ENCODE measurements at places on chromosomes 12 and 14. TPM values are rescaled to one million over a fixed set of nuclear protein-coding genes. Genes with fewer than 3 reads are reported as not detected.
A peak's percentile ranks its signal among the peaks of the same experiment; 100 is the strongest.

DNA sequence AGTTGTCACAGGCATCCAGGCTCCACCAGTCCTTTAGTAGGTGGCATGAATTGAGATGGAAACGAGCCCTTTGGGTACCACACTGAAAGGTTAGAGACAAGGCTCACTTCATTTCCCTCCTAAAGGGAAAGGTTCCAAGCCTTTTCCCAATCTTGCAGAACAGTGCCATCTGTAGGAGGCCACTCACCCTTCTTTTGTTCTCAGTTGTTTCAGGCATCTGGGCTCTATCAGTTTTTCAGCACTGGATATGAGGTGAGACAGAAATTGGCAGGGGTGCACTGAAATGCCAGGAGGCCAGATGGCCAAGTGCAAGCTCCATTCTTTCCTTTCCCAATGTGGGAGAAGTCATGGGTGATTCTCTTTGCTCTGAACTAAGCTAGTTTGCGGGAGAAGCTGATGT is 15.2 kb downstream of the FBXO33 start:
- no peak for DNase-seq

GRCh38 chr14:80124794-80125193 is 86.5 kb downstream of the DIO2 start:
- no peak for DNase-seq

DNA sequence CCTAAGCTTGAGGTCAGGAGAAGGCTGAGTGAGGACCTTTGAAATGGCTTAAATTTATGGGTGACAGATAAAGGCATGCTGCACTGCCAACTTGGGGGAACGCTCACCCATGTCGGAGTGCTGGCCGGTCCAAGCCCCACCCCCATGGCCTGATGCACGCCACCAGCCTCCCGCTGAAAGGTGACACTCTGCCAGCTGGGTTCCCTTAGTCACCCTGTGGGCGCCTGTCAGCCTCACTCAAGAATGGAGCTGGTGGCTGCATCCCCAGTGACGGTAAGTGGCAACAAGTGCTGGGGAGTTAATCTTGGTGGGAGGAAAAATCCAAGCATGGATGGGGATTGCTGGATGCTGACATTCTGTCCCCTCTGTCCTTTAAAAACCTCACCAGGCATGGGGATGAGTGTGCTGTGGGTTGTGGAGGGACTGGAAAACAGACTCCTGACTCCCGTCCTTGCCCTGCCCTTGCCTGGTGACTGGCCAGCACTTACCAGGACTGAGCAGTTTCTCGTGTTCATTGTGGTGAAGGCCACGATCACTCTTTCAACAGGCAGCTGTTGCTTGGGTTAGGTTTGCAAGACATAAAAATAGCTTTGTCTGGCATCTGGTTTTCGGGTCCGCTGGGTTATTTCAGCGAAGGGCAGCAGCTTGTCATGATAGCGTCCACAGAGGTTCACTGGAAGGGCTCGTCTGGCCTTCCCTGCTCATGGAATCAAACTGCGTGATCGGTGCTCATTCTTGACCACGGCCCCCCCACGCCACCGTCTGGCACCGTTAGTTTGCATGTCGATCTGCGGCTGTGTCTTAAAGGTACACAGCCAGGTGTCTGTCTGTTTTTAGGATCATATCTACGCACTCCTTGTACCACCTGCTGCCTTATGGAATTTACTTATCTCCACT is 15.0 kb downstream of the ACACB start:
- peak; percentile 88 for DNase-seq

The PCNX4 gene
- total RNA-seq, result 23.2 TPM

The RASSF8 gene
- 22.9 TPM for total RNA-seq

The RNASE8 gene
- total RNA-seq, result not detected

DNA sequence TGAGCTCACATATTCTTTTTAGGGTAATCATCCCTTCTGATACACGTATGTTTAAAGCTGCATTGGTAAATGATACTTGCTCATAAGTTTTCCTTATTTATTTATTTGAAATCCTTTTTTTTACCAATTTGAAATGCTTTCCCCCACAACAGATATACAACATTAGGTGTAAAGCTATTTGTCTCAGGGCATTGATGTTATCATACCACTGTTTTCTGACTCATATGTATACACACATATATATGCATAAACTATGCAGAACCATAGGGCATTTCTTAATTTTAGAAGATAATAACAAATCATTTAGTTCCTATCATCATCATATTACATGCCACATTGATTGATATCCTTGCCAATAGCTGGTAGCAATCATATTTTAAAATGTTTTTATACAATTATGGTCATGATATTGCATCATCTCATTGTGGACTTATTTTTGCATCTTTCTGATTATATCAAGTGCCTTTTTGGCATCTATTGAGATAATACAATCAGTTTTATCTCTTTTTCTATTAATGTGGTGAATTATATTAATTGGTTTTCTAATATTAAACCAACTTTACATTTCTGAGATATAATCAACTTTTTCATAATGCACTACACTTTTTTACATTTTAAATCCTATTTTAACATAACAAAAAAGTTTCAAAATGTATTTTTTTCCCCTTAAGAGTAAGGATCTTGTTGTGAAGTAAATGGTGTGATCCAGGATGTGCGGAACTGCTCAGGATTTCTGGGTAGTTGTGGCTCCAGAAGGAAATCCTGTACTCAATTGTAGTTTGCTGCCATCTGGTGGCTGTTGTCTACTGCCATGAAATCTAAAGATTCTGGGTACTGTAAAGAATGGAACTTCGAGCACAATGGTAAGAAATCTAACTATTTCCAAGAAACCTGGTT is 16.7 kb downstream of the OR9K2 start:
- DNase-seq, result no peak

The DIO2 gene
- total RNA-seq, result 7.2 TPM

The ACOT6 gene
- not detected for total RNA-seq

GRCh38 chr14:48614003-48614402 is 938.6 kb upstream of the MDGA2 start:
- no peak for DNase-seq

DNA sequence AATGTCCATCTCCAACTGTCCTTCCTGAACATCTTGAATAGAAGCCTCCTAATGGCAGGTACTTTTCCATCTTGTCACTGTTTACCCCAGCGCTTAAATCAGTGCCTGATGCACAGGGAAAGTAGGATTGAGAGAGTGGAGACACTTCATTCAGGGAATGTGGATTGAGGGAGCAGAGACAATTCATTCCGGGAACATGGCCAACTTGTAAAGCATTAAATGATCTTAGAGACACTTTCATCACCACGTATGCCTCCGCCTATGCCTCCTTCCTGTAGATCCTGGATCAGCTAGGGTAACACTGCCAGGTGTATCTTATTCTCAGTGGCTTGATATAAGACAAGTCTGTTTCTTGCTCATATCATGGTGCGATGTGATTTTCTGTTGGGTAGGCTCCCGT is 67.6 kb upstream of the CSRP2 start:
- no peak for DNase-seq

DNA sequence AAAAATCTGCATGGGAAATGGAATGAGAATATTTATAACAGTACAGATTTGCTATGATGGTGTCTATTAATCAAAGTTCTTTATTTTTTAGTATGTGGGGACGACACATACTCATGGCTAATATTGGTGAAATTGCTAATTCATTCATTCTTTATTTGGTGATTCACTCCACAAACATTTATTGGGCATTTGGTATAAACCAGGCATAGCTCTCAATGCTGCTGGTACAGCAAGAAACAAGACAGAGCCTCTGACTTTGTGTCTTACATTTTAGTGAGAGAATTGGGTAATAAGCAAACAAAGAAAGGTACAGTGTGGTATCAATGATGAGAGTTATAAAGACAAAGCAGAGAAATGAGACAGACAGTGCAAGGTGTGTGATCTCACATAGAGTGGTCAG is 129.5 kb downstream of the RGS6 start:
- no peak for DNase-seq

- DNase-seq, result no peak
These were observed 3.9 kb downstream of the IFNG-AS1 start for GRCh38 chr12:67993143-67993542.

The CAPZA3 gene
- not detected for total RNA-seq

- DNase-seq, result no peak
These were observed 188.7 kb upstream of the IGF1 start for GRCh38 chr12:102669056-102669455.

The EEF1AKMT3 gene
- 1.6 TPM for total RNA-seq

DNA sequence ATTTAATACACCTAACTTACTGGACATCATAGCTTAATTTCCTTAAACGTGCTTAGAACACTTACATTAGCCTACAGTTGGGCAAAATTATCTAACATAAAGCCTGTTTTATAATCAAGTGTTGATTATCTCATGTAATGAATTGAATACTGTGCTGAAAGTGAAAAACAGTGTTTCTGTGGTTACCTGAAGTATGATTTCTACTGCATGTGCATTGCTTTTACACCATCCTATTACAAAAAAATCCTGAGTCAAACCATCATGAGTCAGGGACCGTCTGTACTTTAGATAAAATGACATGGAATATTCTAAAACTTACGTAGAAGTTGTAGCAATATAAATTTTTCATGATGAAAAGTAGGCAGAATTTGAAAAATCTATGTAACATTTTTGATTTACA is 32.8 kb downstream of the TBC1D15 start:
- no peak for DNase-seq

DNA sequence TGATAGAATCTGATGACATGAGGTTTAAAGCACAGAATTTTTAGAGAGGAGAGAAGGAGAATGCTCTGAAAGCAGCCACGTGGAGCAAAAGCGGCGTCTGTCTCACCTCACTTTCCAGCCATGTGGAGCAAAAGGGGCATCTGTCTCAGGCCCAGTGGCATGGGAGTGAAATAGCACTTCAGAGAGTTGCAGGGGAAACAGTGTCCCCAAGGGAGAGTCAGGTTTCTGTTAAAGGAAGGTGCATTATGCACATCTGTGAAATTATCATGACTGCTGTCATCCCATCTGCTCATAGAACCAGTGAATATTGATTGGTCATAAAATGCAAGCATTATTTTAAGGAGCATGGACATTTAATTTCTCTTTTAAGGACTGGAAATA is 124.0 kb downstream of the BICD1 start:
- DNase-seq, result no peak

DNA sequence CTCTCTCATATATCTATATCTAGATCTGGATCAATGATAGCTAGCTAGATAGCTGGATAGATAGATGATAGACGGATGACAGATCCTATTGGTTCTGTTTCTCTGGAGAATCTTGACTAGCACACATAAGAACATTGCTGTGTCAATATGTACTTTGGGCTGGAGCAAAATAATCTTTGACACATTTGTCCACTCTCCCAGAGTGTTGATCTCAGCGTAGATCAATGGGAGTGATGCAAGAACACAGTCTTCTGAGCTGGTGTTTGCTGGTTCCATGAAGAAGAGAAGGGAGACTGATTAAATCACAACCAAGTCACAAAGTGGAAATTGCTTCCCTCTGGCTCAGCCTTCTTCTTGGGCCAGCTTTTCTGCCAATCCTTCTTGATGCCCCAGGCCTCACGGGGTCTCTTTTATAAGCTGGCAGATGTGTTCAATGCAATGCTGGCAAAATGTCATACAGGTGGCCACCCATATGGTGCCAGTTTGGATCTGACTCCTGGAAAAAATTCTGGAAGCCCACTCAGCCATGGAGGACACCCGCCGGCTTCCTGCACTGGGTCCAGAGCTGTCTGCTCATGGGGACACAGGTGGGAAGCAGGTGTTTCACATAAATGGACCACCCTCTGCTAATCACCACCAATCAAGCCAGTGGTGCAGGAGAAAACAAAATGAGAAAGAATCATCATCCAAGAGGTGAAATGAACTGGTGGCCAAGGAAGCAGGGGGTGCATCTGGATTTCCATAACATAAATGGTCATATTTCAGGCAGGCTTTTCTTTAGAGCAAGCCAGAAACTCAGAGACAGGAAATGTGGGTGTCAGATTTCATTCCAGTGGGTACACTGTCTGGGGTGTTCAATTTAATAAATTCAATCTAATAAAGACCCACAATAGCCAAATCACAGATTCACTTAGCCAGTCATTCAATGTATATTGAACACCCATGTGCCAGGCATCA is 310.3 kb downstream of the DPF3 start:
- no peak for DNase-seq

- no peak for DNase-seq
These were observed 42.9 kb downstream of the WNK1 start for GRCh38 chr12:795305-795704.

The HOXC6 gene
- 0.15 TPM for total RNA-seq

The PRH2 gene
- not detected for total RNA-seq

DNA sequence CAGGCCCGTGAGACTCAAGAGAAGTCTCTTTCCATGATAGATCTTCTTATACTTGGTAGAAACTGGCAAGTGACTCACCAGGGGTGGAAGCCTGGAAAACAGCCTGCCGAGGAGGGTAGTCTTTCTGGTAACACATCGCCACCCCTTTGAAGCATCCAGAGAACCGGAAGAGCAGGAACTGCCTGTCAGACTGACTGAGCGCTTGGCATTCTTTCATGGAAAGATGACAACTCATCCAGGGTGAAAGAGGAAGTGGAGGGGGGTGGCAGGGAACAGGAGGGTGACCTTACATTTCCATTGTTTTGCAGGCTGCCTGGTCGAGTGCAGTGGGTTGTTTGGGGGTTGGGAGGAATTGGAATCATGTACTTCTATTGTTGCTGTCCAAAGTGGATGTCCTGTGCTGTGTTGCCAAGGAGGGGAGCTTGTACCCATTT is 34.5 kb downstream of the PRKCH start:
- DNase-seq, result no peak

DNA sequence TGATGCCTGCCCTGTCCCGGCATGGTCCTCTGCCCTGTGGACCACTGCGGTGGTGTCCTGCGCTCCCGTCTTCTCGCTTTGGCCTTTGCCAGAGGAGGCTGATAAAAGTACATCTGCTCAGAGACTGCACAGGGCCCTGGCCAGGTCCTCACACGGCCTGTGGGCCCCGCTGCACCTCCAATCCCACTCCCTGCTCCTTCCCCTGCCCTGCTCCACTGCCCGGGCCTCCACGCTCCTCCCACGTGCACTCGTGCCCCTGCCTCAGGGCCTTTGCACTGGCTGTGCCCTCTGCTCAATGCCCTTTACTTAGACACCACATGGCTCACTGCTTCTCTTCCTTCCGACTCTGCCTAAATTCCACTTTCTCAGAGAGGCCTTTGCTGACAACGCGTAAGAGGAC is 49.3 kb upstream of the BEGAIN start:
- no peak for DNase-seq

DNA sequence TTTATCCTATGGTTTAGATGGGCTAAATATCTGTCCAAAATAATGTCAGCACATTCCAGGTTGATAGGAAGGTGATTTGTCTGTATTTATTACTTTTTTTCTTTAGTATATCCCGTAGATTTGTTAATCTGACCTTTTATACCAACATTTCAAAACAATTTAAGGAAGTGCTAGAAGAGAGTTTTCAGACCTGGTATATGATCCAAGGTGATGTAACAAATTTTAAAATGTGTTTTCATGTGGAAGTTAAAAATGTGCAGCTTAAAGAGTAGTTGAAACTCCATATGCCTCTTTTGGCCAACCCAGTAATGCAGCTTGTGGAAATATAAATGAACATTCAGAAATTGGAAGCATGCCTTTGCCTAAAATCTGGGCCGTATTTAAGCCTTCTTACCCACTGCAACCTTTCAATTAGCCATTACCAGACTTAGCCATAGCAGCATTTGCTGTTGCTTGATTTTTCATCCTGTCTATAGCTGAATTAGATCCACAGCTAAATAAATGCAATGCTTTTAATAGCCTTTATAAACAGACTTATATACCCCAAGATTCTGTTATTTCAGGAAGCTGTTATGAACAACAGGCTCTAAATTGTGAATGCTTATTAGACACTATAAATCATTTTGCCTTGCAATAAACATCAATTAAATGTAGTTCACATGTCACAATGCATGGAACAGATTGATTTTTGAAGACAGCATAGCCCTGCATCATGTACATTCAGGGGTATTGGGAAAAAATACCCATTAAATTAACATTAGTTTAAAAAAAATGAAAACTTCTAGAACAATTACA is 271.2 kb downstream of the PDZRN4 start:
- DNase-seq, result no peak

The IL22 gene
- total RNA-seq, result not detected

Data from left ventricle myocardium superior (tissue), 1 donor.